Stimulated activated CD8-positive, alpha-beta memory T cell treated with anti-CD3 and anti-CD28 coated beads, Interleukin-12 subunit alpha, Interleukin-12 subunit beta, amount 100 ng/mL, for 1 hour (primary cell): ENCODE measurements at places on chromosomes 4 and X.
A peak's percentile ranks its signal among the peaks of the same experiment; 100 is the strongest.

DNA sequence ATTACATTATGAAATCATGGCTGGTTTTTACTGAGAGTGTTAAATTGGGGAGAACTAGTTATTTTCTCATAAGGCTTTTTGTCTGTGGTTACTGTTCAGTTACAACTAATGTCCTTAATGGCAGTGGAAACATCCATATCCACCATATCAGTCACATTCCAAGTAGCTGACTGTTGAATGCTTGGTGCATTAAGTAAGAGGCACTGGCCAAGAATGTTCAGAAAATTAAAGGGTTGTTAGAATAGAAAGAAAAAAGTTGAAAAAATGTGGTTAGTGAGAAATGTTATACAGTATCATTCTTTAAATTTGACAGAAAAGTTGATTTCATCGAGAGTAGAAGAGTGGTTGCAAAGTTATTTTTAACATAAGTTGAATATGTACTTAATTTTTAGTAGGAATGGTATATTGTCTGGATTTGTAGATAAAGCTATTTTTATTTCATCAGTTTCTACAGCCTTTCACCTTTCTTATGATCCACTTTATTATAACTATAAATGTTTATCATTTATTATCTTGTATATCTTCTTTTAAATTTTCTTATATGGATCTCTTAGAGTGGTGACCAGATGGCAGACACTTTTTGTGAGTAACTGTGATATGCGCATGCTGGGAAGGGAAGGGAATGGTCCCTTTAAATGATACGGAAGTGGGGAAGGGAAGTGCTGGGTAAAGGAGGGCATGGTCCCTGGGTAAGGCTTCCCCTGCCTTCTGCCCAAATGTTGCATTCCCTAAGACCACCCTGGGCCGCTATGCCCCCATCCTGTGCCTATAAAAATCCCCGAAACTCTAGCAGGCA lies 2407.1 kb downstream of the ARAP2 start:
- DNase-seq: no peak

DNA sequence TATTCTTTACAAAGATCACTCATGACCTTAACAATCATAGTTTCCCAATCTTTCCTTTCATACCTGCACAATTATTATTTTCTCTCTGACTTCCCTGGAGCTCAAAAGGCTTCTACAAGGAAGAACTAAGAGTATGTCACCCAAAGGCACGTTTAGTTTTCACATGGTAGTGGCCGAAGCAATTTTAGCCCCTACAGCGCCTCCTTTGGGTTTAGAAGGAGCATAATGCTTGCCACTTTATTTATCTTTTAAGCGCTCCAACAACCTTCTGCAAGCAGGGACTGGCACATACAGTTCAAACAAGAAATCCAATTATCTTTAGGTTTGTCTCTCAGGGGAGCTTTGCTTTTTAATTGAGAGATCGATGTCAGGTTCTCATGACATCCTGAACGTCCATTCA lies 42.0 kb upstream of the IGSF1 start:
- no peak for DNase-seq

DNA sequence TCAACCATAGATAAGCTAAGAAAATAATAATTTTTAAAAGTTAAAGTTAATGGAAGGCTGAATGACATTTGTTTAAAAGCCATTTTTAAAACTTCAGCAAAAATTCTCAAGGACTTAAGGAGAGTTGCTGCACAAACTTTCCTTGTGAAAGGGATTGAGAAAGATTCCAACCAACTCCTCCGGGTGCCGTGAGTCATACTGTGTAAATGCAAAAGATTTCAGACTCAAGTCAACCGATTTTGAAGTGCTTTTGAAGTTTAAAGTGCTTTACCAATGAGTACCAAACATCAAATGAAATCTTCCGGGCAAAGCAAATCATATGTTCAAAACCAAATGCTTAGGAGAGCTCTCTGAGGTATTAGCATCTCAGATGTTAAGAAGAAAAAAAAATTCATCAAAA lies 31.4 kb downstream of the VCX2 start:
- no peak for DNase-seq

- DNase-seq: no peak
Measured at GRCh38 chr4:106268786-106269185, 47.2 kb downstream of the TBCK start.

- no peak for DNase-seq
Measured at GRCh38 chr4:109981936-109982335, 69.3 kb downstream of the EGF start.

DNA sequence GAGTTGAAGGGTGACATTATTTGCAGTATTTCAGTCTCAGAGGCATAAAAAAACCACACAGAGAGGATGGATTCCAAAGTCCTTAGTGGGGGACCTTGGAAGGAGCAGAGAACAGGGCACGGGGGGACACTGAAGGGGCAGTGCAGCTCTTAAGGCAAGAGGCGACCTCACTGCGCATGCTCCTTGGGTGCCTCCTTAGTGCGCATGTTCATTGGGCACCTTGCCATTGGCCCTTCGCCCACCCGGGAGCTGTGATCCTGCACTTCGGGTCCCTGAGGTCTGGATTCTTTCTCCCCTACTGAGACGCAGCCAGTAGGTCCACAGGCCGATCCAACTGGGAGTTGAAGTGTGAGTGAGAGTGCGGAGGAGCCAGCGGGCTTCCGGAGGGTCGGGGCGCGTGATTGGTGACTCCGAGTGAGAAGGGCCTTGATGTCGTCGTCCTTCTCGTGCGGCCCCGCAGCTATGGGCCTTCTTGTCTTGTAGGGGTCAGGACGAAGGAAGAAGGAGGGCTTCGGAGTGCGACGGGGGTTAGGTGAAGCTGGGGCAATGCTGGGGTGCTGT lies at the start of gene XAGE5:
Gene XAGE5 (plus strand): TSS at position 223 of the 561 bp plus-strand sequence. CDS start 1,280 bp downstream, outside the sequence.
- no peak for DNase-seq

DNA sequence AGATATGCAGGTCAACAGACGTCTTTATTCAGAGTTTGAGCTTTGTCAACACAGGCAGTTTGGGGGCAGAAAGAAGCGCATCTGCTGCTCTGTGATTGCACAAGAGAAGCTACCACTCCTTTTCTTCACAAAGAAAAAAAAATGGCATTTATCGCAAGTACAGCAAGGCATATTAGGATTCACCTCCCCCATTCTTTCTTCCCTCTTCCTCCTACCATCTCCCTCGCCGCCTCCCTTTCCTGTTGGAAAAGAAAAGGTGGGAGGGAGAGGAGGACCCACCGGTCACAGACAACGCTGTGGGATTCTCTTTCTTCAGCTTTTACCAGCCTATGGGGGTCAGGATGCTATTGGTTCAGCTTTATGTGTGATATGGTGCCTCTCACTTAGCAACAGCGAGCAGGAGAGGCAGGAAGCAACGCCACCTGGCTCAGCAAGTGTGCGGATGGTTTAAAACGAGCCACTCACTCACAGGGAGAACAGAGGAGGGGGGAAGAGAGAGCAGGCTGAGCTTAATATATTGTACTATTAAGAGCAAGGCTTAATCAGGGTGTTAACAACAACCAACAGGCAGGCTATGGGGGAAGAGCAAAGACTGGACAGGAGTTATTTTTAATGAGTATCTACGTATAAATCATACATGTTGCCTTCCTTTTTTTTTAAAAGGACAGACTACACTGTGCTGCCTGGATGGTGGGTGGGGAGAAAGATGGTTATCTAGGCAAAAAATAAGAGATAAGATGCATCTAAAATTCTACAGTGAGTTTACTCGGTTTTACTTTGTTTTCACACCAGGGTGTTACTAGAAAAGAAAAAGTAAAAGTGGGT lies 104.7 kb downstream of the MAML3 start:
- peak; percentile 24 for DNase-seq

GRCh38 chr4:56649445-56650261 lies 31.4 kb downstream of the HOPX start:
- DNase-seq: no peak

DNA sequence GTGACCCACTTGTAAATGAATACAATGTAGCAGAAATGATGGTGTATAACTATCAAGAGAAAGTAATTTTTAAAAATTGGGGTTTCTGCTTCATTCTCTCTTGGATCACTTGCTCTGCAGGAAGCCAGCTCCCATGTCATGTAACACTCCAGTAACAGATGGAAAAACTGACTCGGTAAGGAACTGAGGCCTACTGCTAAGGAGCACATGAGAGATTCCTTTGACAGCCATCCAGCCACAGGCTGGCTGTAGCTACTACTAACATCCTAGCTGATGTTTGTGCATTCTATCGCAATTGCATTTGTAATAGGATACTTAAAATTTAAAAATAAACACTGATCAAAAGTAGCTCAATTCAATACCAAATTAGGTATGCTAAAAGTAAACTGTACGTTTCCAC lies 102.3 kb upstream of the MAB21L2 start:
- DNase-seq: no peak

- no peak for DNase-seq
Measured at GRCh38 chrX:87621697-87622096, 104.1 kb downstream of the KLHL4 start.

DNA sequence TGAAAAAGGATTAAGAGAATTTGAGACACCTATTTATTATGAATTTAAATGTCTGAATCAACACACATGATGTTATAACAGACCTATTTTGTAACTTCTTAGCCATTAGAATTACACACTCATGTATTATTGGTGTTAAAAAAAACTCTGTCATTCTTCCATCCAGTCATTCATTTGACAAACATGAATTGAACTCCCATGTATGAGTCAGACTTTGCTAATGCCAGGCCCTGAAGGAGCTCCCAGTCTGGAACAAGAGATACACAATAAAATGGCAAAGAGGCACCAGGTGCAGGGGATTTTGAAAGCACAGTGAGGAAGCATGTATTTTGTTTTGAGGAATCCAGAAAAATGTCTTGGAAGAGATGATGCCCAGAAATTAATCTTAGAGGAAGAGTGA lies 87.7 kb upstream of the EFHC2 start:
- DNase-seq: no peak

DNA sequence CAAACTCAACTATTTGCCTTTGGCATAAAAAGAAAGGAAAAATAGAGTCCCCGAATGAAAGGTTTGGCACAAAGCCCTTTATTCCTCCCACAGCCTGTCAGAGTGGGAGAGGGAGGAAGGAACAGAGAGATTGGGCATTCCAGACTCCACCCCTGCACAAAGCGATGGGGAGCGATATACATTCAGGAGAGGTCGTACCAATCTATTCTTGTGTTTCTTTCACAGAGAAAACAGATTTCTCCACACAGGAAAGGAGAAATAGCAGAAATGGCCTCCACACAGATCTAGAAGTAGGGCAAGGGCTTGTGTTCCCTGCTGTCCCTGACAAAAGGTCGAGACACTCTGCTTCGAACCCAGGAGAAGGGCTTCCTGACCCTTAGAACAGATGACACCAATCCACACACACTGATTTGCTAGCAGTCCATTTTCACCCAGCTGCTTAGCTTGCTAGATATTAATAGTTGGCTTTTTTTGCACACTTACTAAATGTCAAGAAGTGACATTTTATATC lies 197.4 kb downstream of the MAML3 start:
- no peak for DNase-seq

- DNase-seq: no peak
Measured at GRCh38 chrX:43898406-43899035, 16.3 kb upstream of the MAOB start.

DNA sequence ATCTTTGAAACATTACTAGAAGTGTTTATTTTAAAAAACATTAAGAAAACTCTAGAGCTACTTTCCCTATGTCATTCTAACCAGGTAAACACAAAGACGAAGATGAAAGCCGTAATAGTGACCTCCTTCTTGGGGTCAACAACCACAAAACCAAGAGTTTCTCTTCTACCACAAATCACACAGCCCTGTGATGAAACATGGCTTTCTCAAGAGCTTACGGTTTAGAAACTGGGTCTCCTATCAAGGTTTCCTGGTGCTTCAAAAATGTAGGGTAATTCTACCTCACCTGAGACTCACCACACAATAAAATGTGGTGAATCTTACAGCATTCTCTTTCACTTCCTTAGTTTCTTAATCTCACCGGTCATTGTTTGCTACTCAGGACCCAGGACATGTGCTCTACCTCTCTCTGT lies 50.9 kb downstream of the CORIN start:
- DNase-seq: no peak

DNA sequence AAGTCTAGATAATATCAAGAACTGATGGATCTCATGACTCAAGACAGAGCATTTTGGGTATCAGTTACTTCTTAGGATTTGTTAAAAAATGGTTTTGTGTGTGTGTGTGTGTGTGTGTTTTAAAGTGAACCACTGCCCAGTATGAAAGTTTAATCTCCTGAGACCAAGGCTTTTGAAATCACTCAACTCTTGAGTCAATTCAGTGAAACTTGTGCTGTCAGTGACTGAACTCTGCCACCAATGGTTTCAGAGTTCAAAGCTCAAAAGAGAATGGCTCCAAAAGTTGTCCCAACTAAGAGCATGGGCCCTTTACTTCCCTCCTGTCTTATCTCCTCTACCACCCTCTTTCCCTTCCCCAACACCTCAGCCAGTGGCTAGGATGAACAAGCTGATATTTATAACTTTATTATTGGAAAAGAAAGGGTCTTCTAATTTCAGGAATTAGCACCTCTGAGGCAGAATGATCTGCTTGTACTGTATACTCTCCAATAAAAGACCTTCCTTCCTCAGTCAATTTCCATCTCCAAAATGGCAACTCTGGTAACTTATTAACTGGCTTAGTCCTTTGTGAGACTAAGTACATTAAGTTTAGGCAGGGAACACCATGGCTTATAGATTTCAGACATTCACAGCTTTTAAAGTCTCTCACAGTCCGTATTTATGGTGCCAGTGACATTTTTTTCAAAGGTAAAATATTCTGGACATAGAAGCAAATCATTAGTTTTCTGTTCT lies 152.2 kb downstream of the REPS2 start:
- no peak for DNase-seq

DNA sequence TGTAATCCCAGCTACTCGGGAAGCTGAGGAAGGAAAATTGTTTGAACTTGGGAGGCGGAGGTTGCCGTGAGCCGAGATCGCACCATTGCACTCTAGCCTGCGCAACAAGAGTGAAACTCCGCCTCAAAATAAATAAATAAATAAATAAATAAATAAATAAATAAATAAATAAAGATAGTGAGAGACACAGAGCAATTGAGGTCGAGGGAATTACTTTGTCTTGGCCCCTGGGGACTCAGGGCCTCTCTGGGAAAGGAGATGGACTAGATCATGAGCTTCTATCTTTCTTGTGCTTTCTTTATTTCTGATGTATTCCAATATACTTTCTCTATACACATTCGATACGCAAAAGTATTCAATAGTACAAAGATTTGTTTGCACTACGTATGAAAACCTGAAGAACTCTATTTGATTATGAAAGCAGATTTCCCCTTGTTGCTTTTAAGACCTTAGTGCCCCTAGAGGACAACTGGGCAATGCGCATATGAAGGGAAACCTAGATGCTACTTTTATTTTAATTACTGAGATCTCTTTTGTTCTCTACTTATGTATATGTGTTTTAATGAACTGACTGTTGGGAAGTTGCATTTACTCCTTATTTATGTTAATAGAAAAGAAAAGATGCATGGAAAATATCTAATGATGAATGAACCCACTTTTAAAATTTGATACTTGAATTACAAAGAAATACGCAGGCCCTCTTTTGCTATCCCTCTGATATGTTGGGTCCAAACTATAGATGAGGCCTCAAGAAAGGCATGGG lies 12.8 kb upstream of the ELOVL6 start:
- DNase-seq: no peak
